ENCODE measurements at places on chromosomes 3 and 15.

DNA sequence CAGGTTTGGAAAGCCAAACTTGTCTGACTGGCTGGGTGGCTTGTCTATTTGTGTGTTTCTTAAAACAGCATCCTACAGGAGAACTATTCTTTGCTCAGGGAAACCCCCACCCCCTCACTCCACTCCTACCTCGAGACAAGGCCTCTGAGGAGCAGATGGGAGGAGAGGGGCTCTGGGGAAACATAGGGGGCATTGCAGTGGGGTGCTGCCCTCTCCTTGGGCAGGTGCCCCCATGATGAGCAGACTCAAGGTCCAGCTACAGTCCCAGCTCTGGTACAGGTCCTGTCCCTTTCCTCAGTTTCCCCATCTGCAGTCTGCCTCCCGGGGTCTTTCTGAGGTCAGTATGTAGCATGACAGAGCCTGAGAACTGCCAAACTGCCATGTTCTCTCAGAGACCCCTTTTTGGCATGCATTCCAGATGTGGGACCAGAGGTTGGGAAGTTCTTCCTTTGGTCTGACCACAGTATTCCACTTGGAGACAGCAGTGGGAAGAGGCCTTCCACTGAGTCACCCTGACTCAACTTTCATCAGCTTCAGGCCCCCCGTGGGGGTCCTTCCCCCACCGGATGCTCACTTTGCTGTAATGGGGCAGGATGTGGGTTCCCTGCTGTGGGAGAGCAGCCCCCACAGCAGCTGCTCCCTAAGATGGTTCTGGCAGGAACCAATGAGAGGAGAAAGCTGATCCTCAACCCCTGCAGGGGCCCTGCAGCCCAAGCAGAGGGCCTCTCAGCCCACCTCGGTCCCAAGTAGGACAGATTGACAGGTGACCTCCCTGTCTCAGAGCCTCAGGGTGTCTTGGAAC is 32.3 kb upstream of the CYP11A1 start:
- no peak for DNase-seq

DNA sequence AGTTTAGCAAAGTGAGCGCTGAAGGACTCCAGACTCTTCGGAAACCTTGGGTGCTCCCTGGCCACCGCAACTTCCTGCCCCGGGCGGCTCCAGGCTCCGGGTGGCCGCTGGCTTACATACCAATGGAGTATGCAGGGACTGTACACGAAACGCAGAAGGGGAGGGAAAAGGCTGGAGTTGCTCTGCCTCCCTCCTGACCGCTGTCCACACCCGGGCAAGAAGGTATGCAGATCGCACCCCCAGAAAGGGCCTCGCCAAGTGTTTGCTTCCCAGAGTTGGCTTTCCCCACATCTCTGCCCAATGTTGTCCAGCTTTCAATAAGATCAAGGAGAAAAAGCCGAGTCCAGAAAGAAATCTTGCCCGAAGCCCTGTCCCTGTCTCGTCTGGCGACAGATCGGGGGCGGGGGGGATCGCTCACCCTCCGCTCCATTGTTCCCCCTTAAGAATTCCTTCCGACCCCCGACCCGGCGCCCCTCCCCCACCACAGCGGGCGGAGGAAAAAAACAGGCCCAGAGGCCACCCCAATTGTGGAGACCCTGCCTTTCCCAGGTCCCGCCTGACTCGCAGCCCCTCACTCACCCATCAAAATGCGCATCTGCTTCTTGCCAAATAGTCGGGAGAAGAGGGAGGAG is 533 bp downstream of the ARF4 start:
- peak; percentile 16 for DNase-seq

GRCh38 chr15:31869686-31870307 is 160.5 kb upstream of the CHRNA7 start:
- DNase-seq = no peak

GRCh38 chr15:92714077-92714476 is 58.5 kb upstream of the FAM174B start:
- no peak for DNase-seq

DNA sequence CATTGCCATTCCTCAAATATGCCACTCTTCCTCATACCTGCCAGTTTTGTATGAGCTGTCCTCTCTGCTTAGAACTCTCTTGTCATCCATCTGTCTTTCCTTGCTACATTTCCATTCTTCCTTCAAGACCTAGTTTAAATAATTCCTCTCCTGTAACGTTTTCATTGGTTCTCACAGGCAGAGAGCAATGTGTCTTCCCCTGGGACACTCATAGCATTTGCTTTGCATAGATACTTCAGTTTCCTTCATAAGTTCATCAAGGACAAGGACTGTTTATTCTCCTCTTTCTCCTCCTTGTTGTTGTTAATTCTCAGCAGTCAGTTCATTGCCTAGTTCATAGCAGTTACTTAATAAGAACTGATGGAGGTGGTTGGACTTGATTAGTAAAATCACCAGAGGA is 10.5 kb downstream of the NR2C2 start:
- DNase-seq = no peak

GRCh38 chr3:42662037-42662812 is 8.7 kb downstream of the ZBTB47 start:
- DNase-seq = no peak

GRCh38 chr15:95973566-95974256 is 356.8 kb upstream of the NR2F2 start:
- no peak for DNase-seq

- no peak for DNase-seq
These were observed 769.6 kb upstream of the ARPP21 start for GRCh38 chr3:34869696-34870095.

DNA sequence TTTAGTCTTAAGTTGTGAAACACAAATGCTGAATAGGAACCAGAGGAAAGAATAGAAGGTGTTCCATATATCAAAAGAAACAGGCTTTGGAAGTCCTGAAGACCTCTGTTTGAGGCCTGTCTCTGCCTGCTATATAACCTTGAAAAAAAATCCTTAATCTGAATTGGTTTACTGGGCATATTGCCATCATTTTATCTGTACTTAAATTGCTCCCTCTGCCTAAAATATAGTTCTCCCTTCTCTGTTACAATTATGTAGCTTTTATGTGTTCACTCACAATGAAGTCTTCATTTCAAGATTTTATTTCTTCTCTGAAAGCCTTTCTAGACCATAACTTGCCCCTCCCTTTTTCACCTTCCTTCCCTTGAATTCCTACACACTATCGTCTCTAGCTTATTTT is 21.2 kb downstream of the ARL13B start:
- DNase-seq = no peak

- no peak for DNase-seq
These were observed 114.4 kb upstream of the POU1F1 start for GRCh38 chr3:87390821-87391220.

- DNase-seq = no peak
These were observed 272.2 kb upstream of the NR2F2 start for GRCh38 chr15:96058103-96058851.

- DNase-seq = no peak
These were observed 64.9 kb upstream of the ROPN1 start for GRCh38 chr3:124056846-124057245.
